ENCODE measurements at places on chromosomes 5 and 9.
A peak's percentile ranks its signal among the peaks of the same experiment; 100 is the strongest.

GRCh38 chr5:124402144-124402581 is 344.3 kb downstream of the ZNF608 start:
- peak; percentile 92 for DNase-seq

DNA sequence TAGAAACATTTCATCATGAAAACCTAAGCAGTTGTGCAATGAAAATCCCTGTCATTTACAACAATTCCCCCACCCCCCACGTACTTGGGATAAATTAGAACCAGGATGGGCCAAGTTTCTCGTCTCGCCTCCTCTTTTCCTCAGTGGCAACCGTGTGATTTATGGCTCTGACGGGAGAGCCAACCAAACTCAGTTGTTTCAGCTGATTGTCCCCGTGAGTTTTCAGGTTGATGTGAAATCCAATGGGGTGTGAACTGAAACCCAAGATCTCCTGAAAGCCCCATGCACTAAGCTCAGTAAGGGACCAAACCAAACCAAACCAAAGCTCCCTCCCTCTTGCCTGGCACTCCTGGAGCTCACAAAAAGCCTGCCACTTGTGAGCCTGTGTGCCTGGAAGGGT is 138.7 kb upstream of the SLC24A2 start:
- DNase-seq = no peak

GRCh38 chr9:130069048-130069447 is 15.3 kb downstream of the GPR107 start:
- no peak for DNase-seq

DNA sequence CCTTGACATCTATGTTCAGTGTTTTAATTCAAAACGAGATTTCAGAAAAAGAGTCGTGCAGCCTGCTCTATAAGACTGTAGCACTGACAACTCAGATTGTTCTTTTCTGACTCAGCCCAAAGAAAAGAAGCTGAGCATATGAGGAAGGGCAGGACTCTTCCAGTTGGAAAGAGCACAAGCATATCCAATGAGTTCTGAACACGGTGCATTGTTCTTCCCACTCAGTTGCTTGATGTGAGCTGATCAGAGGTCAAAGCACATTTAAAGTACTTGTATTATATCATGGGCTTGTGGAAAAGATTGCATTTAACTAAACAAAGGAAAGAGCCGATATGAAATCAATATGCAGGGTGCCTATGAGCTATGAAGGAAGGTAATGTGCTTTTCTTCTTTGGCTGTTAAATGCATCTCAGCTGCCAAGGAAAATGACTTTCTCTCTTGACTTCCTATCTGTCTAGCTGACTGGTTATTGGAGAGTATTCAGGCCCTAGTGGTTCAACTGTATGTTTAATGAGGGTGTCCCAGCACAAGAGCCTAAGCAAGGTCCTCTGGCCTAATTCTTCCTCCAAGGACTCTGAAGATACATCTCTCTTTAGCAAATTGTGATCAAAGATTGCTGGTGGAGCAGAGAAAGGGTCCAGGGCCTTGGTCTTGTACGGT is 226.6 kb upstream of the PPP1R2B start:
- DNase-seq = no peak

DNA sequence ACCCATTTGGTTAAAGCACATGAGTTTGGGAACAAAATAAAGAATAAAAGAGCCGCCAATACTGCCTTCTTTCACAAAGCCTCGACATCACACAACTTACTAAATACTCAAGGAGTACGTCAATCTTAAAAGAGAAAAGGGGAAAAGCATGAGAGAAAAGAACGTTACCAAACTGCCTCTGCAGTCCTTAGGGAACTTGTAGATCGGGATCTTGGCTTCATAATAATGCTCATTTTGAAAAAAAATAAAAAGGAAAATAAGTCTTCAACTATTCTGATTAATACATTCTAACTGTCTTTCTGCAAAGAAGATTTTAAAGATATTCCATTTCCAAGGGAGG is 618.4 kb downstream of the PDE4D start:
- DNase-seq = no peak

- DNase-seq = no peak
Observed at GRCh38 chr9:5842929-5843793, 10.2 kb upstream of the ERMP1 start.

DNA sequence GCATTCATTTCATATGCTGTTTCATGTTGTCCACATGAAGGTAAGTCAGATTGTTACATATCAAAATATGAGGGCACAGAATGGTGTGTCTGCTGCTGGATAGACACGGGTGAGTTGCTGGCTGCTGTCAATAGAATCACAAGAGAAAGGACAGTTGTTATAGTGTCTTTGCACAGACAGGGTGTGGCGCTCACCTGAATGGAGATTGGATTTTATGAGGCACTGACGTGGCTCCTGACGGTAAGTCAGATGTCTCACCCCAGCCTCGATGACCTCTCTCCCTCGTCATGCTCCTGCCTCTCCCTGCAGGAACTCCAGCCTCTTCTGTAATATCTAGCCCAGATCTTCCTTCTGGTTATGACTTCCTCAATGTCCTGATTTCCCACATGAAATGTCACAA is 75.4 kb upstream of the SELENOP start:
- DNase-seq = peak; percentile 79

- DNase-seq = no peak
Observed at GRCh38 chr9:37187713-37188439, 67.5 kb downstream of the ZCCHC7 start.
